T-helper 22 cell (primary cell): ENCODE measurements at places on chromosomes 2 and 18.

DNA sequence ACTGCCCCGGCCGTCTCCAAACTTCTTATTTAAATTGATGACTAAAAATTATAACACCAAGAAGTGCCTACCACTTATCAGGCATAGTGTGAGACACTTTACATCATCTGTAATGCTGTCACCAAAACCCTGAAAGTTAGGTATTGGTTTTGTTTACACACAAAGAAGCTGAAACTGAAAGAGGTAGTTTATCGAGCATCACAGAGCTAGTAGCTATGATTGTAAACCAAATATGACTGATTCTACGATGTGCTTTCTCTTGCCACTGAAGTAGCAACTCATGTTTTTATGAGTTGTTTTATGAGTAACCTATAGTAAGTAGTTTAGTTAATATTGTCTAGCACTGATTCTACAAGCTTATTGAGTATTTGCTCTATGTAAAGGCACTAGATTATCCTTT is 31.5 kb downstream of the DYNC1I2 start:
- DNase-seq = no peak

DNA sequence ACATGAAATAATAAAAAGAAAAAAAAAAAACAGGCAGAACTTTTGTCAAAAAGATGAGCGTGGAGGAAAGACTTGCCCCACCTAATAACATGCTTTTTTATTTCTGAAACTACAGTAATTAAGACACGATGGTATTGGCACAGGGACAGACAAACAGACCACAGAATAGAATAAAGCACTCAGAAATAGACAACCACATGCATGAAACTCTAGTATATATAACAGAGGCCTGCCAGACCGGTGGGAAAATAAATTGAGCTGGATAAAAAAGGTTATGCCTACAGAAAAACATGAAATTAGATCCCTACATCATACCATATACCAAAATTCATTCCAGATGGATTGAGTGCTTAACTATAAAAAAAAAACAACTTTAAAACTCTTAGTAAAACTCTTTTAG is 163.1 kb downstream of the NRP2 start:
- no peak for DNase-seq

- no peak for DNase-seq
These were observed 7.8 kb downstream of the FOSL2 start for GRCh38 chr2:28400419-28400818.

GRCh38 chr2:120935339-120936313 is 200.0 kb downstream of the GLI2 start:
- no peak for DNase-seq

GRCh38 chr2:207311316-207312005 is 145.7 kb upstream of the KLF7 start:
- DNase-seq = no peak

DNA sequence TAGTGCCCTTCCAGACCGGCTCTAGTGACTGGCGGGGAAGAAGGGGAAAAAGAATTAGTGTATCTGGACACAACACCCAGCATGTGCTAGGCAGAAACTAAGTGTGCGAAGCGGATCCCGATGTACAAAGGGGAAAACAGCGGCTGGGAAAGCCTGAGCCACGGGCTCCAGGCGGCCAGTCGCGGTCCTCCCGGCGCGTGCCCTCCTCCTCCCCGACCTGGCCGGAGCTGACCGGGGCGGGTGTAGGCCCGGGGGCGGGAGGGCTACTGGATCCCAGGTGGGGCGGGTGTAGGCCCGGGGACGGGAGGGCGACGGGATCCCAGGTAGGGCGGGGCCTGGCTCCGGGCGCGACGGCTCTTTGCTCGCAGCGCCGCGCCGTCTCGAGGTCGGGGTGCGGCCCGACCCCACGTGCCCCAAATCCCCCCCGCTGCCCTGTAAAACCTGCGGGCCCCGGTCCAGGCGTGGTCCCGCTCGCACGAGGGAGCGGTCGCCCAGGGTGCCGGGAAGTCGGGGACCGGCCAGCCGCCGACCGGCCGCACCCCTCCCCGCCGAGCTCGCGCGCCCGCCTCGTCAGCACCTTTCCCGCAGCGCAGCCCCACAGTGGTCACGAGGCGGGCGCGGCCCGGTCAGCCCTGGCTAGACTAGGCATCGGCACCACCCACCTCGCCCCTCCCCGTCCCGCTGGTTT is 48.8 kb downstream of the C2orf42 start:
- DNase-seq = no peak

GRCh38 chr2:96427917-96428316 is 77.2 kb downstream of the NEURL3 start:
- DNase-seq = no peak

DNA sequence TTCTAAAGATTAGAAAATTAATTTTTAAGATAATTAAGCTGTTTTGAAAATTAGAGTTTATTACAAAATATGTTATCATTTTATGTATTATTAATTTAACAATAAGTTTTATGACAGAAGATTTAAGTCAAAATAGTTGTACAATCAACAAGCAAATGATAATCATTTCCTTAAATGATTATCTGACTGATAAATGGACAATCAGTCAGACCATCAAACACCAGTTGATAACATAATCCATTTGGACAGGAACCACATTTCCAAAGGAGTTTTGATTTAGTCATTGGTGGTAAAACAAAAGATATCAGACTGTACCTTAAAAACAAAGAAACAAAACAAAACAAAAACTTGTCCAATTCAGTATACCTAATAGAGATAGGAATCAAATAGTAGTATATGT is 1.9 kb downstream of the TFPI start:
- DNase-seq = no peak

DNA sequence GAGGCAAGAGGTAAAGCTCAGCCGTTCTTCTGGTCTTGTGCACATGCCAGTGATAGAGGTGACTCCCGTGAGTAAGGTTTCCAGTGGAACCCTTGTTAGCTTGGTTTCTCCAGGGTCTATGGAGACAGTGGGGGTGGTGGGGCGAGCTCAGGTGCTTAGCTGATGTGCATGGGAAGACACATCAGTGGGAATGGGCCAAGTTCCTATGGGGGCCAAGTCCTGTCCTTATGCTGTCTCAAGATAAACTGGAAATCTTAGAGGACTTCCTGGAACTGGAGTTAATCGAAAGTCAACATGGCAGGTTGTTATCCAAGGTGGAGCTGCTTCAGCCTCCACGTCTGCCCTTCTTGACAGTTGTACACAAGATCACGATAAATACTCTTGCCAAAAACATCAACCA is 130.1 kb upstream of the TMEM18 start:
- no peak for DNase-seq

DNA sequence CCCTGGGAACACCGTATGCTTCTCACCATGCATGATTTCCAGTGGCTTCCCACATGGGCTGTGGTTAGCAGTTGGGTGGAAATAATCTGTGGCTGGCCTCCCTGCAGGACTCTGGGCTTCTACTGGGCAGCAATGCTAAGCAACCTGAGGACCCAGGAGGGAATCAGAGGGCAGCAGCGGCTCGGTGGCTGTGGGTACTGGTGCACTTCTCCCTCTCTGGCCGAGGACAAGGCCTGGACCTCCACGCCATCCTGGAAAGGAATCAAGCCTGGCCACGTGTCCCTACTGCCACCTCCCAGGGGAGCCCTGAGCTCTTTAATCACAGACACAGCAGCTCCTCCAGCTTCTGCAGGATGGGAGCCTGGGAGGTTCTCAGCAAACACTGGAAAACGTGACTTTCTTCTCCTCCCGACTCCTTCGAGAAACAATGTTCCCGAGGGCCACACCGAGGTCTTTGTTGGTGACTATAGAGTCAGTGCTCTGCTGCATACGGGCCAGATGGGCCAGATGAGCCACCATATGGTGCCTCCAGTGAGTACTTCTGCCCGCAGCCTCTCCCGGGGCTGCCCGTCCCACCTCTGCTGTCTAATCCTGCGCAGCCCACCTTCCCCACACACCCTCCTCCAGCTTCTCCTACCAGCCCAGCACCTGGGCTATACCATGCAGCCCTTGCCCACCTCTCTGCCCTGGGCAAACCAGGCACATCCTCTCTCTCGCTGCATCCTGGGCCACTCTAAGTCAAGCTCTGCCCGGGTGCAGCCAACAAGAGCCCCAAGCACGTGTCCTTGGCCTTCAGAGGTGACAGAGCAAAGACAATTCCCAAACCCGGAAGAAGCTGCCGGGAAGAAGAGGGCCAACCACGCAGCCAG is 42.8 kb upstream of the OTOS start:
- no peak for DNase-seq

GRCh38 chr2:58871469-58872142 is 630.5 kb upstream of the FANCL start:
- DNase-seq = no peak

GRCh38 chr18:80229766-80230745 is 17.3 kb downstream of the PARD6G start:
- DNase-seq = no peak

DNA sequence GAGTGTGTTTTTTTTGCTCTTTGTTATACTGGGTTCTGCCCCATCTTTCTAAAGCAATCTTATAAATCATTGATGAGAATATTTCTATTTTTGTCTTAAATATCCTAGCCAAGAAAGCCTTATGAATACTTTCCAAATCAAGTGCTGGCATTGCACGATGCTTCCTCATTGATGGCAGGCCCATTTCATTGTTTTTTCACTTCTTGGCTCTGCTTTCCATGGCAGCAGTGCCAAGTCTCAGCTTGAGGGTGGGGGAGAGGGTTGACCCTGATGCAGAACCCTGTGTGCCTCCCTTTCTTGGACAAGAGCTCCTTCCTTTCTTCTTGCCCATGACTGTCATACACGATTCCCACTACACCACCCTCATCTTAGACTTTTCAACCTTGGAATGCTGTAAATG is 16.7 kb upstream of the CELF4 start:
- DNase-seq = no peak
